ENCODE measurements at places on chromosomes 3 and 15.

DNA sequence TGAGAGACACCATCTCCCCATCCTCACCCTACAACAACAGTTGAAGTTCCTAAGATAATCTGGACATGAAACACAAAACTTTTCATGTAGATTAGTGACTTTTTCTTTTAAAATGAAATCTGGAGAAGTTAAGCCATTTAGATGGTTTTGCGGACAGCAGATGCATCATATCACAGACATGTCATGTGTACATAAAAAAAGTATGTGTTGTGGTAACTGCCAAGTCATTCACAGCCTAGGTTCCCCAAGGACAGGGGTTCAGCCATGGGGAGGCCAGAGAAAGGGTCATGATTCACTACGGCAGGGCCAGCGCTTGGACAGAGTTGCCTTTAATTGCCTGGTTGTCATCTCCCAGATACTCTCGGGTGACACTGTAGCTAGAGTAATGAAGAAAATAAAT, 163.2 kb downstream of the PDZRN3 start:
- no peak for DNase-seq

- no peak for DNase-seq
Measured at GRCh38 chr3:56197259-56197965, 270.9 kb downstream of the ERC2 start.

- no peak for DNase-seq
Measured at GRCh38 chr3:414063-414462, 217.5 kb downstream of the CHL1 start.

DNA sequence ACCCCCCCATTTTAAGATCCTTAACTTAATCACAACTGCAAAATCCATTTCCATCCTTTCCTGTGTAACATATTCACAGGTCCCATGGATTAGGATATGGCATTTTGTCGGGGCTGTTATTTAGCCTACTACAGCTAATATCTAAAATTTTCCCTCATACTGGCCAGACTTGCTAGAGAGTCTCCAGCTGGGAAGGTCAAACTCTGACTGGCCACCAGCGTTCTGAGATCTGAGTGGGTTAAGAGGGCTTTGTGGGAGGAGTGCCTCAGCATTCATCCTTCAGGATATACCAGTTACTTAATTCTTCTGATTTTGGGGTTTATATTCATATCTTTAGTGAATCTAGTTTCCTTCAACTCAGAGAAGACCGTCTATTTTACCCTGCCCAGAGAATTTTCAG, 17.7 kb downstream of the TM4SF18 start:
- DNase-seq: no peak

DNA sequence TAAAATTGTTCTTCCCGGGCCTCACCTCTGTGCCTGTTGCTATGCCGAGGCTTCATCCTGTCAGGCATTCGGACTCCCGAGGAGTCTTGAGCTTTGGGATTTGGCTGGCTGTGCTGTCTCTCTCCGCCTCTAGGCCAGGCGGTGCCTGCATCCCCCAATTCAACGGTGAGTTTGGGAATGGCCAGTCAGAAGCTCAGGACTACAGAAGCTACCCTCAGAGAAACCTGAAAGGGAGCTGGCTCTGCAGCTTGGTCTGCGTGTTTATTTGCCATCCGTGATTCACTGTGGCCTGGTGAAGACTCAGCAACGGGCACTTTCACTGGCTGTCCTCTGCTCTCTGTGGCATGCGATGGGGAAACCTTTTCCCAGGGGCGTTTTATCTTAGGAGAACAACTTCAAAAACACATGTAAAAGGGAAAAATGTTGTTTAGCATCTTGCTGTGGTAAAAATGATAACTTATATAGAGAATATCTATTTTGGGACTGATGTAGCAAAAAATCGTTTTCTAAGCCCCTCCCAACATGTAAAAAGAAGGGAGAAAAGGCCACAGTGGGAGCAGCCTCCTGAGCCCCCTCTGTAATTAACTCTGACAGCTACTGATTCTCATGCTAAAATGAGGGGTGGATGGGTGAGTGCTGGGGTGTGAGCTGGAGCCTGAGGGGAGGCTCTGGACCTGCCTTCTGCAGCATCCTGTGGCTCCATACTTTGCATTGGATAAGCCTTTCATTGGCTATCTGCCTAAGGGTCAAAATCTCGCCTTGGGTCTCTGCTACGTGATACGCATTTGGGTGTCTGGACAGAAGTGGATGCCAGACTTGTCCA, 103.4 kb upstream of the KLHL25 start:
- no peak for DNase-seq

GRCh38 chr3:71673486-71673885, 51.7 kb downstream of the EIF4E3 start:
- DNase-seq: peak; percentile 19

- DNase-seq: peak; percentile 58
Measured at GRCh38 chr3:59424268-59425010, 374.6 kb upstream of the CFAP20DC start.

All from NCI-H226 (cell line).